ENCODE measurements at places on chromosomes 3 and 15. TPM values are rescaled to one million over a fixed set of nuclear protein-coding genes. Genes with fewer than 3 reads are reported as not detected.

GRCh38 chr3:189119950-189120349 is 51.8 kb upstream of the TPRG1 start:
- no peak for DNase-seq

The PTH1R gene
- total RNA-seq, result not detected

The DNAH12 gene
- 0.07 TPM for total RNA-seq

The SPTBN5 gene
- total RNA-seq, result 3.0 TPM

The ZNF80 gene
- total RNA-seq, result 0.62 TPM

The SRGAP3 gene
- total RNA-seq, result 5.9 TPM

GRCh38 chr15:92170897-92171296 is 222.8 kb upstream of the ST8SIA2 start:
- no peak for DNase-seq

- DNase-seq, result no peak
Measured at GRCh38 chr15:31089368-31090047, 12.0 kb downstream of the TRPM1 start.

The ISG20 gene
- 92.5 TPM for total RNA-seq

The SLC12A1 gene
- not detected for total RNA-seq

- no peak for DNase-seq
Measured at GRCh38 chr15:29518442-29518841, 248.8 kb upstream of the NSMCE3 start.

DNA sequence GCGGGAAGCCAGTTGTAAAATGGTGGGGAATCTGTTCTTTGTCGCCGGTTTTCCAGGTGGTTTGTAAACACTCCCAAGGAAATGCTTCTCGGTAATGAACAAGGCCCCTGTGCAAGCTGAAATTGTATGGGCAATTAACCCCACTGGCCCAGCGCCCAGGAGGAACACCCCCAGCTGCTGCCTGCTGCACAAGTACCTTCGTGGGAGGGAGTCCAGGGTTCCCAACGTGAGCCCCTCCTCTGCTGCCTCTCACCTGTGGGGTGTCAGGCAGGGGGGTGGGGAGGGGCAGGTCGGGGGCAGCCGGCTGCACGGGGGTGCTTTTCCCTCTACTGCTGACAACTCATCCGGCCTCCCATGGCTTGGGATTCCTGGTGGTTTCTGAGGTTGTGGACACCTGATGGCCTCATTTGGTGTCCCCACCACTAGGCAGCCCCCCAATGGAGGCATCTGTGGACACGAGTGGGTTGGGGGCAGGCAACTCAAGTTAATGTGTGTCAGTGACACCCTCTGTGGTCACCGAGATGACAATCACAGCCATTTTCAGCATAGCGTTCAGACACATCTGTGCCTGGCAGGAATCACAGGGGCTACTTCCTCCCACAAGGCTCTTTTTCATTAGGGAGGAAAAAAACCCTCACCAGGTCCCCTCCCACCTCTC is 35.6 kb upstream of the PRR23E start:
- DNase-seq, result peak; percentile 3

- DNase-seq, result no peak
Measured at GRCh38 chr15:58434334-58434875, 2.6 kb downstream of the LIPC start.

The LYZL4 gene
- total RNA-seq, result not detected

- peak; percentile 34 for DNase-seq
Measured at GRCh38 chr3:152595975-152596821, 238.7 kb upstream of the P2RY1 start.

DNA sequence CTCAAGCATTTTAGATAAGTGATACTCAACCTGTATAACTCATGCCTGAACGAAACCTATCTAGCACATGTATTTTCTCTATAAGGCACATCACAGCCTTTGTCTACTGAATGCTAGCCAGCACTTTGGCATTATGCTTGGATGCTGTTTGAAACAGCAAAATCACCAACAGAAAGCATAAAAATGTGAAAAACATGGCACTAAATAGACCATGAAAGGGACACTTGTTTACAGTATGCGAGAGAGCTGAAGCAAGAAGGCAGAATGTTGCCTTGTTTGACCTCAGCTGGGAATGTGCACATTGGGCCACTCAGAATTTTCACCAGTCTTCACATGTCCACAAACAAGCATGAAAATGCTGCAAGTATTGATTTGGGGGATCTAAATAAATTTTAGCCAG is 59.5 kb downstream of the MINDY2 start:
- DNase-seq, result no peak

- DNase-seq, result no peak
Measured at GRCh38 chr15:53218666-53219580, 428.8 kb upstream of the ONECUT1 start.

The FAM107A gene
- not detected for total RNA-seq

DNA sequence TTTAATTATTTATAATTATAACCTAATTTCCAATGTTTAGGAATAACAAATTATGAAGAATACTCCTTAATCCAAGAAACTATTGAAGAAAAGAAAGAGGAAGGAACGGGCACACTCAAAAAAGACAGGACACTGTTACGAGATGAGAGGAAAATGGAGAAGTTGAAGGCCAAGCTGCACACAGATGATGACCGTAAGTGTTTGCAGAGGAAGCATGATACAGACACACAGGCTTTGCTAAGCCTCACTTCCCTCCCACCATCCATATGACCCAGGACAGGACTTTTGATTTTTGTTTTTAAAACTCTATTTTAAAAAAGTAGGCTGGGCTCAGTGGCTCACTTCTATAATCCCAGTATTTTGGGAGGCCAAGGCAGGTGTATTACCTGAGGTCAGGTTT is 389.4 kb upstream of the TPM1 start:
- DNase-seq, result no peak

The ITPKA gene
- 0.97 TPM for total RNA-seq

- DNase-seq, result no peak
Measured at GRCh38 chr15:34365091-34365825, 1.7 kb downstream of the LPCAT4 start.

The SUSD5 gene
- not detected for total RNA-seq

The TERC gene
- 4.3 TPM for total RNA-seq

GRCh38 chr3:107641572-107642307 is 119.0 kb downstream of the BBX start:
- DNase-seq, result no peak

DNA sequence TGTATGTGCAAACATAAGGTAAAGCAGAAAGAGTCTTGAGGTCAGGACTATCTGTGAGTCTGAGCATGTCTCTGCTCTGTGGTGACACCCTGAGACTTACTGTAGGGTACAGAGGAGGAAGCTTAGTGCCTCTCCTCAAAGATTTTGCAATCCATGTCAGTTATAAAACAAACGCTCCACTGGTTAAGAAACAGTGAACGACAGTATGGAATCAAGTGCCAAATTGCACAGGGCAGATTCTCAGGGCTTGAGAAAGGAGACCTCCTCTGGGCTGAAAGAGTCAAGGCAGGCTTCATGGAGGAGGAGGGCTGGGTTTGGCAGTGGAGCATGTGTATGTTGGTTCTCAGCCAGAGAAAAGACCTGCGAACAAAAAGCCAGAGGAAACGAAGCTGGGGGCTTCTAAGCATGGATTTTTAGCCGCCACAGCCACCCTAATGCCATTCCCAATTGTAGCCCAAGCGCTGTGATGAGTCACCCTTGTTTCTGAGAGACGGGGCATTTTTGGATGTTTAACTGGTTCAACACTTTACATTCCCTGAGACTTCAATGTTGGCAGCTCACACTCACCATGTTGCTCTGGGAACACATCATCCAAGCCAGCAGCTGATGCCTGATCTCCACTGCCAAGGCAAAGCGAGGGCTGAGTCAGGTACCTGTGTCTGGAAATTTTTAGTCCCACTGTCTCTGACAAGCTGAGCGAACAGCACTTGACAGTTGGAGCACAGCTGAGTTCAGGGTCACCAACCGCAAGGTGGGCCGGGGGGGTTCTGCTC is 3.4 kb upstream of the DGKG start:
- no peak for DNase-seq

Data from naive thymus-derived CD4-positive, alpha-beta T cell (primary cell).